ENCODE measurements at places on chromosomes 11 and 22.

DNA sequence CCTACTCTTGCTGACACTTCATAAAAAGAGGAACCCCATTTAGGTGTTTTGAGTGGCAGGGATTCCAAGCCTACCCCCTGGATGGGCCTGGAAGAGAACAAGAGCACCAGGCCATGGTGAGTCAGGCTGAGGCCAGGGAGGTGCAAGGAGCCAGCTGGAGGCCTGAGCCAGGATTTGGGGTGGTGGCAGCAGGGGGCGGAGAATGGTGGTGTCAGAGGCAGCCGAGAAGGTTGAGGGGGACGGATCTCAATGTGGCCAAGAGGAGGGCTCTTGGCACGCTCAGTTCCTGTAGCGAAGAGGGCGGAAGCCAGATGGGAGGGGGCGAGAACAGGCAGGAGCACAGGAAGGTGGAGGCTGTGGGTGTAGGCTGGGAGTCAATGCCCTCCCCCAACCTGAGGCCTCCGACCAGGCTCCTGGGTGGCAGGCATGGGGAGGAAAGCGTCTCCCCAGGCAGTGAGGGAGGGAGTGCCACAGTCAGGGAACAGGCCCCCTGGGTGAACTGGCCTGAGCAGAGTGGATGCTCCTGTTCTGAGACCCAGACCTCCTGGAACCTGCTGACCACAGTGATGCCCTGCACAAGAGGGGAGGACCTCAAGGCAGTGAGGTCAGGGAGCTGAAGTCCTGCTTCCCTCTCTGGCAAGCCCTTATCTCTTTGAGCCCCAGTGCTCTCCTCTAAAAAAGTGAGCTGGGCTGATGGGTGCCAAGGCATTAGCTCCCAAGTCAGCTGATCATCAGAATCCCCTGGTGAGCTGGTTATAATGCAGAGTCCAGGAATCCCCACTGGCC is 13.9 kb downstream of the RTN4RL2 start:
- DNase-seq: no peak

GRCh38 chr11:57277845-57278720 is 41.0 kb upstream of the APLNR start:
- no peak for DNase-seq

GRCh38 chr11:39205236-39205995 is 2254.0 kb downstream of the LRRC4C start:
- no peak for DNase-seq

DNA sequence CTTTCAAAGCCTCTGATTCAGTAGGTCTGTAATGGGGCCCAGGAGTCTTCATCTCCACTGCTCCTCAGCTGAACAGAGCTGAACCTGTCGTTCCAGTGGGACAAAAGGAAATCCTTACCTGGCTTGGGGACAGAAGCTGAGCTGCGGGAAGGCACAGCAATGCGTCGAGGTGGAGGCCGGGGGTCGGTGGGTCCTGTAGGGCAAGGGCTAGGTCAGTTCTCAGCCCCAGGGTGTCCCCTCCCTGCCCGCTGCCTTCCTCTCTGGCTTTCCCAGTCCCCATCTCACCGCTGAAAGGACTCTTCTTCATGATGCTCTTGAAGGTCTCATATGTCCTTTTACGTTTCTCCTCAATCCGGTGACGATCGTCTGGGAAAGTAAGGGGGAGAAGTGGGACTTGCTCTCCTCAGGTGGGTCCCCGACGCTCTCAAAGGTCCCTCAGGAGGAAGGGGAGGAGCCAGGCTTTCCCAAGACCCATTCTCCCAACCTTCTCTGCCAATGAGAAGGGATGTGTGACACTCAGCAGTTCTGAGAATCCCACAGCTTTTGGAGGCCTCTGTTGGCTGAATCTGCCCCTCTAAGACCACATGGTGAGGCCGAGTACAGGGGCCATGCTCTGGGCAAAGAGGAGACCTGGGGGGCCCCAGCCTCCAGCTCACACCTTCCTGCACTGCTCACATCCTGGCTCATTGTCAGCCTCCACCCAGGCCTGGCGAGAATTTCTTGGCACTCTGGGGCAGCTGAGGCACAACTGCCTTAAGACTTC is 7.0 kb downstream of the RELA start:
- peak; percentile 1 for DNase-seq

GRCh38 chr11:109106151-109106906 is 315.7 kb upstream of the C11orf87 start:
- no peak for DNase-seq

GRCh38 chr22:44797181-44797725 is 44.9 kb downstream of the ARHGAP8 start:
- no peak for DNase-seq

- no peak for DNase-seq
These were observed 129.0 kb upstream of the CARD18 start for GRCh38 chr11:105268404-105269062.

GRCh38 chr11:106306942-106307341 is 229.5 kb downstream of the AASDHPPT start:
- no peak for DNase-seq

DNA sequence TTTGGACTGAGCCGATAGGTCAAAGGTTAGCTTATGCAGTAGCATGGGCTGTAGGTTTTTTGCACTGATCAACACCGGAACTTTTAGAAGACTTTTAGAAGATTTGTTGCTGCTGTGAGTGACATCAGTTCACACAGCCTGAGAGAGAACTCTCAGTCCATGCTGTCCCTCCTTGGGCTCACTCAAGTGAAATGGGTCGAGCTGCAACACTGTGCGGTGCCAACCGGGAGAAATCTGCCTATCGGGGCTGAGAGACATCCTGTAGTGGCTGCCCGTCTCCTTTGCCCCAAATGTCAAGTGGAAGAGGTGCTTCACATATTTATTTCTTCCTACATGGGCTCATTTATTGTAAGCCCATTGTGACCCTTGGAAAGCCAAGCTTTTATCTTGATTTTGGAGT is 170.2 kb downstream of the LDLRAD3 start:
- DNase-seq: no peak

GRCh38 chr22:43618517-43618916 is 193.6 kb downstream of the EFCAB6 start:
- no peak for DNase-seq

DNA sequence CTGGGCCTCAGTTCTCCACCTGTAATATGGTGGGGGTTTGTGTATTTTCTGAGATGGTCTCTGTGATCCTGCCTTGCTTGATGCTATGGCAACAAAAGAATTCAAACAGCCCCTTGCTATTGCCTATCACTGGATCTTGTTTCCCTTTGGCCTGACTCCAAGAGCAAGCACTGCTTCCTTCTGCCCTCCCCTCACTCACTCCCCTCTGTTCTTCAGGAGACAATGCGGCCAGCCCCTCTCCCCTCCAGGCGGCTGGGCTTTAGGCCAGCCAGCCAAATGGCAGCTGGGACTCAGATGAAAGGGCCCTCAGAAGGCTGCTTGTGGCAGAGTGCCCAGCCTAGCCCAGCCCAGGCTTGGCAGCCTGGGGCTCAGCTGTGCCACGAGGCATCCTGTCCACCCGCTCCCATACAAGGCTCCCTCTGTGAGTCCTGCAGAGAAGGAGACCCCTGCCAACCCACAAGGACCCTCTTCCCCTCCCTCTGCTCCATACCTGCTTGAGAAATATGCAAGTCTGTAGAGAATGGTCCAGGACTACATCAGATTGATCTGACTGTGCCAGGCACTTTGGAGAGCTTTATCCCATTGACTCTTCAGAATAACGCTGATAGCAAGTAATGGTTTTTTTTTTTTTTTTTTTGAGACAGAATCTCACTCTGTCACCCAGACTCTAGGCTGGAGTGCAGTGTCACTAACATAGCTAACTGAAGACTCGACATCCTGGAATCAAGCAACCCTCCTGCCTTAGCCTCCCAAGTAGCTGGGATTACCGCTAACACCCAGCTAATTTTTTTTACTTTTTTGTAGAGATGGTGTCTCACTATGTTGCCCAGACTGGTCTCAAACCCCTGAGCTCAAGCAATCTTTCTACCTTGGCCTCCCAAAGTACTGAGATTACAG is 7.6 kb upstream of the KCTD14 start:
- DNase-seq: peak; percentile 94

DNA sequence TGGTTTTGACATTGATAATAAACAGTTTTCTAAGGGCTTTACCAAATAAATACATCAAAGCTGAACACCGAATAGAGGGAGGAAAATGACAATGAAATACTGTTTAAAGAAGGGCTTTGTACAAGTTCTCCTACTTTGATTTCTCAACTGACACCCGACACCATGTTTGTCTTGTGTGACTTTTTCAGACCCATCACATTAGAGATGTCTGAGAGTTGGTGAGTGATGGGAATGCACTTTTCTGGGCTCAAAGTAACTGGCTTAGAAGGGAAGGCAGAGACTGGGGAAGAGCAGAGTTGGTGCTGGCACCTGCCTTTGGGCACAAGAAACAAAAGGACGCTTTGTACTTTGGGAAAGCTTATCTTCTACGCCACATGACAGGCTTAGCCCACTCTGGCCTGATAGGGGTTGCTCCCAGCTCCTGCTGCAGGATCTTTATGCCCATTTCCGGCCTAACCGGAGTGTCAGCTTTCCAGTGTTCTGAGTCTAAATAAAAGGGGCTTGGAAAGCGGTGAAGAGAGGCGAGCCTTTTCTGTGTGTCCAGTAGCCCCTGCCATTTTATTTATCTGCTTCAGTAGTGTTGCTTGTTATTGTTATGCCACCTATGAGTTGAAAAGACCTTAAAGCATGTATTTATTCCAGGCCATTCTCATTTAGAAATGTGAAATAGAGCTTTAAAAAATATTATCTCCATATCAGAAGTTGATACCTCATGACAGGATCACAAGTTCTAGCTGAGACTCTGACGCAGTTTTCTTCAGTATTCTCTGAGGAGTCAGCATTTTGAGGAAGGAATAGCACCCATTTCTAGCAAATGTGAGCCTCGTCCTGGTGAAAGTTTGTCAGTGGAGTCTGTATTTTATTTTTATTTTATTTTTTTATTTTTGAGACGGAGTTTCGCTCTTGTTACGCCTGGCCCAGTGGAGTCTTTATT is 24.2 kb downstream of the KREMEN1 start:
- DNase-seq: no peak

GRCh38 chr11:18775492-18776292 is 15.9 kb downstream of the PTPN5 start:
- peak; percentile 36 for DNase-seq

GRCh38 chr11:40139066-40139465 is 1320.4 kb downstream of the LRRC4C start:
- no peak for DNase-seq

DNA sequence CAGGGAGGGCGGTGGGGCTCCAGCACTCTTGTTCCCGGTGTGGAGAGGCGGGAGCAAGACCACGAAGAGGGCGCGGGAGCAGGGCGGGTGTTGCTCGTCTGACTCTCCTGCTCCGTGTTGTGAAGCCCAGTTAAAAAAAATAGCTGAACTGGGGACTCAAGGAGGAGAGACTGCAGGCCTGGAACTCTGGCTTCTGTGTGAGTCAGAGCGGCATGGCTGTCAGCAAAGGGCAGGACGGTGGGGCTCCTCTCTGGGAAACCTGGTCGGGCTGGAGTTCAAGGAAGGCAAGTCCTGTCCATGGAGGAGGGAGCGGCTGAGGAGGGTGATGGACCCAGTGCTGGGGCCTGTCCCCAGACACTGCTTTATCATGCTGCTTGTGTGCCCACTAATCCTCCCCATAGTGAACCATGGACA is 152.3 kb downstream of the FEZ1 start:
- DNase-seq: no peak

GRCh38 chr11:125163431-125164063 is 1.0 kb upstream of the PKNOX2 start:
- DNase-seq: no peak

DNA sequence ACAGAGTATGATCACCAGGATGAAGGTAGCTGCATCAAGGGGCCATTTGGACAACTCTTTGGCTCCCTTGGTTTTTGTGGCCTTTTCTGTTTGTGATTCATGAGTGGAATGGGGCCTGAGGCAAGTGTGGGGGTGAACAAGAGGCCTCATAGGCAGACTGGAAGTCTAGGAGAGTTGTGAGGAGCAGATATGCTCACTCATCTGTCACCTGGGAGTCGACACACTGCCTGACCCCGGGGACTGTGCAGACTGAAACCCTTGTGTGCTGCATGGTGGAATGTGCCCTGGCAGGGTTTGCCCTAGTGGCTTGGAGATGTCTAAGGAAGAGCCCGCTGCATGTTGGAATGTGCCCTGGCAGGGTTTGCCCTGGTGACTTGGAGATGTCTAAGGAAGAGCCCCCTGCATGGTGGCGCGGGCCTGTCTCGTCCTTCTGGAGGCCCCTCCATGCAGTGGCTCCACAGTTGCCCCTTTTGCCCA is 60.0 kb downstream of the MED15 start:
- DNase-seq: no peak

DNA sequence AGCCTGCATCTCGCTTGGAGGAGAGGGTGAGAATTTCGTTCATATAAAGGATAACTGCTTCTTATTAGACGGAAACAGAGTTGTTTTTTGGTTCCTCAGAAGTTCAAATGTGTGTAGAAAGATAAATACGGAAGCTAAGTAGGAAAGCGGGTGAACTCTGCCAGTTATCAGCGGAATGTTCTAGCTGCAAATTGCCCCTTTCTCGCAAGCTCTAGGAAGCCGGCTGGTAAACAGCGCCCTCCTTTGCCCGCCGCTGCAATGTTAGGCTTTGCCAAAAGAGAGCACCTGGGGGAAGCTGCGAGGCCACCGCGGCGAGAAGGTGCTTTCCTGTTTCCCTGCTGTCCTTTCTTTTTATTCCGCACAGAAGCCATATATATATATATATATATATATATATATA is 67.0 kb downstream of the IGLL5 start:
- no peak for DNase-seq

- DNase-seq: peak; percentile 32
These were observed 524 bp upstream of the SLC25A17 start for GRCh38 chr22:40819599-40820140.

DNA sequence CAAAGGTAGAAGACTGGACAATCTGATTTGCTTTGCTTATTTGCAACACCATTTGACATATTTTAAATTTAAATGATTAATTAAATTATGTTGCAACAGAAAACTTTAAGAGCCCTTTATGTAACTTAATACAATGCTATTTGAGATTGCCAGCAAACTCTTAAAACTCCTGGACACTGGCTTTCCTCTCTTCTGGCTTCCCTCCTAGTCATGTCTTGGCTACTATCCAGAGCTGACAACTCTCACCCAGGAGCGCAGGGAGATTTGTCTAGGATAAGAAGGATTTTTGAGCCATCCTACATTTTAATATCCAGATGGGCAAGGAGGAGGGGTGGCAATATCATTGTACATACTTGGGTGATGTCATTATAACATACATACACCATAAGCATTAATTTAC is 134.3 kb downstream of the ELP4 start:
- no peak for DNase-seq

DNA sequence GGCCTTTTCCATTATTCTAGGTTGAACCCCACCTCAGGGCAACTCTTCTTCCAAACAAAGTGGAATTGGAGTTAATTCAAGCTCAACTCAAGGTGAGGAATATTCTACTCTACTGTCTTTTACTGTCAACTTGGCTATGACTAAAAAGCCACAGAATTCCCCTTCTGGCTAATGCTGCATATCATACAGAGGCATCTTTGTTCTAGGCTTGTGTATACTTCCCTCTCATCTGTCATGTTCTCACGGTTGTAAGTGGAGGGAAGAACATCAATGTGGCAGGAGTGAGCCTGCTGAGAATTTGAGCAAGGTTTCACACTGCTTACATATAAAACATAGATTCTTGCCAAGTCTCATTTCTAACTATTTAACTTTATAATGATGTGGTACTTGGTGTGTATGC is 921.4 kb upstream of the CNTN5 start:
- DNase-seq: no peak

- DNase-seq: no peak
These were observed 2.4 kb upstream of the SLC15A3 start for GRCh38 chr11:60954421-60954820.

- no peak for DNase-seq
These were observed 492.9 kb downstream of the SOX6 start for GRCh38 chr11:15863411-15863810.

All from dermis microvascular lymphatic vessel endothelial cell (primary cell).